Activated CD4-positive, alpha-beta memory T cell treated with anti-CD3 and anti-CD28 coated beads for 36 hours (primary cell): ENCODE measurements at places on chromosomes 13 and 19. TPM values are rescaled to one million over a fixed set of nuclear protein-coding genes. Genes with fewer than 3 reads are reported as not detected.

Gene DNAAF3
- not detected for total RNA-seq

DNA sequence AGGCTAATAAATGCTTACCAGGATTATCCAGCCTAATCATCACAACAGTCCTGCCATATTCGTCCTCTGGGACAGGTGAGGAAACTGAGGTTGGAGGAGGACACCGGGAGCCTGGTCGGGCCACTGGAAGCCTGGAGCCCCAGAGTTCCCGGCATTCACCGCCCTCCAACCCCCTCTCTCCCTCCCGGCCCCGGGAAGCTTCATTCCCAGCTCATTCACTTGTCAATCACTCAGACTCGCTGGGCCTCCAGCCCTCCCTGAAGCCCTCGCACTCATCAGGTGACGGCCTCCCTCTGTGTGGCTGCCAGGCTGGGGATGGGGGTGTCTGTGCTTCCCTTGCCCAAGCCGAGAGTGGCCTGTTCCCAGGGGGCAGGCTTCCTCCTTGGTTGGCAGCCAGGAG lies 22.5 kb upstream of the ZNF99 start:
- H3K4me1 ChIP-seq, result no peaks in the 10 kb centered on the region
- no peaks in the 10 kb centered on the region for H3K27me3 ChIP-seq
- H3K4me3 ChIP-seq, result no peak overlapping the region
- H3K36me3 ChIP-seq, result peaks cover 1% of the 10 kb centered on the region
- no peak overlapping the region for H3K27ac ChIP-seq
- no peak for DNase-seq

Gene NAXD
- total RNA-seq, result 22.9 TPM

GRCh38 chr13:91704398-91704797 lies 306.0 kb downstream of the GPC5 start:
- no peak overlapping the region for H3K4me3 ChIP-seq
- H3K27me3 ChIP-seq, result no peaks in the 10 kb centered on the region
- no peak for DNase-seq
- no peak overlapping the region for H3K27ac ChIP-seq

GRCh38 chr19:12623361-12624031 lies 12.8 kb downstream of the ZNF791 start:
- no peak overlapping the region for H3K4me3 ChIP-seq
- no peak overlapping the region for H3K27ac ChIP-seq
- no peaks in the 10 kb centered on the region for H3K27me3 ChIP-seq
- peaks cover 5% of the 10 kb centered on the region for H3K4me1 ChIP-seq
- DNase-seq, result no peak
- peaks cover 24% of the 10 kb centered on the region for H3K36me3 ChIP-seq

Gene CEBPA
- total RNA-seq, result 0.33 TPM

- no peak overlapping the region for H3K4me3 ChIP-seq
- H3K27ac ChIP-seq, result no peak overlapping the region
- peaks cover 34% of the 10 kb centered on the region for H3K27me3 ChIP-seq
- no peak for DNase-seq
- H3K4me1 ChIP-seq, result peaks cover 21% of the 10 kb centered on the region
- H3K36me3 ChIP-seq, result peaks cover 1% of the 10 kb centered on the region
Measured at GRCh38 chr19:51461723-51462161, 3.5 kb upstream of the SIGLEC8 start.

Gene PAF1
- 43.8 TPM for total RNA-seq

- H3K27me3 ChIP-seq, result peaks cover 4% of the 10 kb centered on the region
- H3K4me1 ChIP-seq, result no peaks in the 10 kb centered on the region
- DNase-seq, result no peak
Measured at GRCh38 chr13:31587698-31588266, 151.5 kb upstream of the RXFP2 start.

Gene COL5A3
- 2.9 TPM for total RNA-seq

DNA sequence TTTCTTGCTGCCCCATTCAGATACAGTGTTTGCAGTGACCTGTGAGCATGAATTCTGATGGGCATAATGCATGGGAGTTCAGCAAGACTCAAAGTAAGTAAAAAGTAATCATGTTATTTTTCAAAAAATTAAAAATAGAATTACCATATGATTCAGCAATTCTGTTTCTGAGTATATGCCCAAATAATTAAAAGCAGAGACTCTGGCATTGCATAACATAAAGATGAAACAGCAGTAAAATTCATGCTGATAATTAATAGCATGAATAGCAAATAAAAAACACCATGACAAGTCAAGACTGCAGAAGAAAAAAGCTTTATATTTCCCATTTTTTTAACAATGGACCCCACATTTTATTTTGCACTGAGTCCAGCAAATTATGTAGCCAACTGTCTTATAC lies 21.3 kb downstream of the RNF6 start:
- DNase-seq, result no peak
- peaks cover 34% of the 10 kb centered on the region for H3K36me3 ChIP-seq
- H3K27me3 ChIP-seq, result no peaks in the 10 kb centered on the region

- H3K4me3 ChIP-seq, result peak overlapping the region; percentile 36
- DNase-seq, result peak; percentile 91
- H3K27ac ChIP-seq, result peak overlapping the region; percentile 4
- peaks cover 11% of the 10 kb centered on the region for H3K4me1 ChIP-seq
- peaks cover 12% of the 10 kb centered on the region for H3K27me3 ChIP-seq
Measured at GRCh38 chr19:11535792-11536595, 2.7 kb upstream of the CNN1 start.

DNA sequence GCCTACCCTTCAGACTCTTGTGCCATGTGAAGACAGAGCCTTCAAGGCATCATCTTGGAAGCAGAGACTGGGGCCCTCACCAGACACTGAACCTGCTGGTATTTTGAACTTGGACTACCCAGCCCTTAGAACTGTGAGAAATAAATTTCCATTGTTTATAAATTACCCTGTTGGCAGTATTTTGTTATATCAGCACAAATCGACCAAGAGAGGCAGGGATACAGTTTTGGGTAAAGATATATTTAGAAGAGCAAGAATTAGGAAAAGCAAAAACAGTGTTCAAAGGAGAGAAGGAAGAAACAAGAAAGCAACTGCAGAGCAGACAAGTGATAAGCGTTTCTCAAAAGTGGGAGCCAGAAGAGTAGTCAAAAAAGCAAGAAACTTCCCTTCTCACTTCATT lies 600.8 kb downstream of the DCT start:
- no peaks in the 10 kb centered on the region for H3K36me3 ChIP-seq
- H3K4me1 ChIP-seq, result no peaks in the 10 kb centered on the region
- no peak overlapping the region for H3K27ac ChIP-seq
- no peak overlapping the region for H3K4me3 ChIP-seq
- H3K27me3 ChIP-seq, result peaks cover 1% of the 10 kb centered on the region
- DNase-seq, result no peak

Gene C19orf81
- total RNA-seq, result not detected

- H3K27ac ChIP-seq, result no peak overlapping the region
- no peak for DNase-seq
- H3K27me3 ChIP-seq, result peaks cover 6% of the 10 kb centered on the region
- no peaks in the 10 kb centered on the region for H3K4me1 ChIP-seq
Measured at GRCh38 chr13:97520866-97521265, 86.9 kb downstream of the RAP2A start.

- peaks cover 3% of the 10 kb centered on the region for H3K27me3 ChIP-seq
- H3K27ac ChIP-seq, result peak overlapping the region; percentile 99
- peak; percentile 99 for DNase-seq
- peaks cover 22% of the 10 kb centered on the region for H3K4me1 ChIP-seq
- peaks cover 10% of the 10 kb centered on the region for H3K36me3 ChIP-seq
Measured at GRCh38 chr13:97432917-97433726, 847 bp upstream of the RAP2A start.

Gene THSD1
- 0.12 TPM for total RNA-seq

DNA sequence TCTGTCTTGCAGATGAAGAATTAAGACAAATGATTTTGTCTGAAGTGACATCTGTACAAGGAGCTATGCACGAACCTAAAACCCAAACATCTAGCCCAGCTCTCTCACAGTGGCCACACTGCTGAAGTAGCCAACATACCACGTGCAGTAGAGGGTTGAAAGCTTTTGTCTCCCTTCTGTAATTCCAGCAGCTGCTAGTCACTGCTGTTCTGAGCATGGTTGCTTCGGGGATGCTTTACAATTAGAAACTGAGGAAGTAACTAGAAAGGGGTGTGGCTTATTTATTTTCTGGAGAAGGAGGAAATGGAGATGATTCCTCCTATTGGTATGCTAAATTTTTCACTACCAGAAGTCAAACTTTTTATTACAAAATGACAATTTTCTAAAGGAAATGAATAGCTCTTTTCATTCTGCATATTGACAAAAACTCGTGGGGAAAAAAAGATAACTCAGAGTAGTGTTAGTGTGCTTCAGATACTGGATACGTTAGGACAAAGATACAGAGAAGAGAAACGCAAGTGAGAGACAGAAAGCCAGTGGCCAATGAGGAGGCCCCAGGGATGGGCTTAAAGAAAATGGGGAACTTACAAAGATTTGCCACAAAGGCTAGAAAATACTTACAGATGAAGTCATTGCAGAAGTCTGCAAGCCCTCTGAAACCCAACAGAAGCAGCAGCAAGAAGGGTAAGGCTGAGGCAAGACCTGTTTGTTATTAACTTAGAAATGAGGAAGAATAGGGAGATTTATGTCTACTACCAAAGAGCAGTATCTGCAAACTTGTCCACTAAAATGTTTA lies 192.7 kb upstream of the MIR17HG start:
- no peak for DNase-seq
- no peak overlapping the region for H3K4me3 ChIP-seq
- no peaks in the 10 kb centered on the region for H3K36me3 ChIP-seq
- H3K4me1 ChIP-seq, result no peaks in the 10 kb centered on the region
- H3K27me3 ChIP-seq, result peaks cover 3% of the 10 kb centered on the region

GRCh38 chr19:40302224-40303011 lies 17.3 kb upstream of the AKT2 start:
- H3K4me3 ChIP-seq, result no peak overlapping the region
- no peaks in the 10 kb centered on the region for H3K27me3 ChIP-seq
- no peaks in the 10 kb centered on the region for H3K4me1 ChIP-seq
- H3K36me3 ChIP-seq, result no peaks in the 10 kb centered on the region
- no peak for DNase-seq
- H3K27ac ChIP-seq, result no peak overlapping the region

Gene ZNF737
- 9.0 TPM for total RNA-seq

Gene KLK3
- not detected for total RNA-seq

GRCh38 chr13:25987987-25988386 lies 63.8 kb downstream of the SHISA2 start:
- no peaks in the 10 kb centered on the region for H3K36me3 ChIP-seq
- no peaks in the 10 kb centered on the region for H3K27me3 ChIP-seq
- no peaks in the 10 kb centered on the region for H3K4me1 ChIP-seq

DNA sequence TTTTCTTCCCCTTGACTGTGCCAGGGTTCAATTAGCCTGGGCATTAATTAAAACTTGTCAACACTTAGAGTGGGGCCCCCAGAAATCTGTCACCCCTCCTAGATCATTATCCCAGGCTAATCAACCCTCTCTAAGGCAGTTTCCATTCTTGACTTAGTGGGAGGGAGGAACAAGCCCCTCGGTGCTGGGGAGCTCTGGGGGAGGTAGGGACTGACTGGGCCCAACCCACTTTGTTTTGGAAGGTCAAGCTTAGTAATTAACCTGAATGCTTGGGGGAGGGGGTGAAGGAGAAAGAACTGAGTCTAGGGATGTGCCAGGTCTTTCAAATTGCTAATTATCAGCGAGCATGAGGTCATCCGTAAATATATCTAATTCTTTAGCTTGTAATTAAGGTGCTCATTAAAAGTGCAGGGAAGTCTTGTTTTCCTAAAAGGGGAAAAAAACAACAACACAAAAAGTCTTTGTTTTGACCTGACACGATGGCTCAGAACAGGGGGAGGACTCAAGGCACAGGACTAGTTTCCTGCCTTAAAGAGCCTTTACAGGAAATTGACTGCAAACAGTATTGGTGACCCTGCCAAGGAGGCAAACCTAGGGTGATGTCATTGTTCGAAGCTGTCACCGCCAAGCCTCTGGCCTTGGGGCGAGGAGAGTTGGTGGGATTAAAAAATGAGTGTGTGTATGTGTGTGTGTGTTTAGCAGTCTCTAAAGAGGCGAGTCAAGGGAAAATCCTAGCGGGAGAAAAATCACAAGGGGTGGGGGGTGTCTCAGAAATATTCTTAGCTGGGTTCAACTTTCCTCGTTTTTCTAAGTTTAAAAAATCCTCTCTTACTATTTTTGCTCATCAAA lies 19.4 kb downstream of the ACTN4 start:
- H3K27ac ChIP-seq, result peak overlapping the region; percentile 71
- H3K27me3 ChIP-seq, result no peaks in the 10 kb centered on the region
- peak; percentile 66 for DNase-seq
- peaks cover 16% of the 10 kb centered on the region for H3K36me3 ChIP-seq
- H3K4me1 ChIP-seq, result peaks cover 82% of the 10 kb centered on the region
- no peak overlapping the region for H3K4me3 ChIP-seq

GRCh38 chr13:36323951-36324566 lies 22.1 kb downstream of the SPART start:
- H3K4me1 ChIP-seq, result no peaks in the 10 kb centered on the region
- H3K27me3 ChIP-seq, result no peaks in the 10 kb centered on the region
- no peak overlapping the region for H3K27ac ChIP-seq
- no peak for DNase-seq
- H3K36me3 ChIP-seq, result peaks cover 22% of the 10 kb centered on the region

GRCh38 chr13:113620036-113620796 lies 35.7 kb downstream of the TFDP1 start:
- H3K27me3 ChIP-seq, result no peaks in the 10 kb centered on the region
- no peak overlapping the region for H3K27ac ChIP-seq
- no peak for DNase-seq
- peaks cover 19% of the 10 kb centered on the region for H3K36me3 ChIP-seq
- H3K4me3 ChIP-seq, result no peak overlapping the region
- no peaks in the 10 kb centered on the region for H3K4me1 ChIP-seq

DNA sequence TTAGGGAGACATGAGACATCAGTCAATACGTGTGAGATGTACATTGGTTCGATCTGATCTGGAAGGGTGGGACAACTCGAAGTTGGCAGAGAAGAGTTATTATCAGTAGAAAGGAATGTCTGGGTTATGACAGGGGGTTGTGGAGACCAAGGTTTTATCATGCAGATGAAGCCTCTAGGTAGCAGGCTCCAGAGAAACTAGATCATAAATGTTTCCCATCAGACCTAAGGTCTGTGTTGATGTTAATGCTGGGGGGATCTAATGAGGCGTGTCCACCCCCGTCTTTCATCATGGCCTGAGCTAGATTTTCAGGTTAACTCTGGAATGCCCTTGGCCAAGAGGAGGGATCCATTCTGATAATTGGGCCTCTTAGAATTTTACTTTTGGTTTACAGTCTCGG lies 187.0 kb upstream of the KL start:
- no peaks in the 10 kb centered on the region for H3K27me3 ChIP-seq
- H3K36me3 ChIP-seq, result no peaks in the 10 kb centered on the region
- no peaks in the 10 kb centered on the region for H3K4me1 ChIP-seq

GRCh38 chr19:45451131-45451849 lies 16.5 kb upstream of the FOSB start:
- H3K27me3 ChIP-seq, result no peaks in the 10 kb centered on the region
- DNase-seq, result peak; percentile 67
- peak overlapping the region; percentile 72 for H3K4me3 ChIP-seq
- H3K4me1 ChIP-seq, result peaks cover 49% of the 10 kb centered on the region

Gene GJB2
- total RNA-seq, result 5.0 TPM

DNA sequence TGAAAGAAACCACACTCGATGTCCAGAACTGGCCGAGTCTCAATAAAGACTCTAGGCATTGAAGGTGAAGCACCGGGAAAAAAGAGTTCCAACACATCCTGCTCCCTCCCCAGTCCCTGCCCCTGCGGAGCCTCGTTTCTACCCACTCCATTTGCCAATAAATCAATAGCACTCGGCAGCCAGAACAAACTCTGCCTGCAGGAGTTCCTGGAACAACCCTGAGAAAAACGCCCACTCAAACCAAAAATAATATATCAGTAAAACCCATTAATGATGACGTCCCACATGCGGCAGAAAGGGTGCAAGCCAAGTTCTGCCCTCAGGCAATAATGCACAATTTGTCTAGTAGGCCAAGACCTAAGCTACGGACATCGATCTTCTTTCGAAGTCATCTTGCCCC lies 41.0 kb downstream of the PDCD5 start:
- H3K27me3 ChIP-seq, result no peaks in the 10 kb centered on the region
- no peaks in the 10 kb centered on the region for H3K4me1 ChIP-seq
- H3K4me3 ChIP-seq, result no peak overlapping the region
- peaks cover 22% of the 10 kb centered on the region for H3K36me3 ChIP-seq
- H3K27ac ChIP-seq, result no peak overlapping the region
